ENCODE measurements at places on chromosomes 16 and 17.
A peak's percentile ranks its signal among the peaks of the same experiment; 100 is the strongest.

- DNase-seq: no peak
Measured at GRCh38 chr16:81442220-81442915, 2.2 kb upstream of the CMIP start.

DNA sequence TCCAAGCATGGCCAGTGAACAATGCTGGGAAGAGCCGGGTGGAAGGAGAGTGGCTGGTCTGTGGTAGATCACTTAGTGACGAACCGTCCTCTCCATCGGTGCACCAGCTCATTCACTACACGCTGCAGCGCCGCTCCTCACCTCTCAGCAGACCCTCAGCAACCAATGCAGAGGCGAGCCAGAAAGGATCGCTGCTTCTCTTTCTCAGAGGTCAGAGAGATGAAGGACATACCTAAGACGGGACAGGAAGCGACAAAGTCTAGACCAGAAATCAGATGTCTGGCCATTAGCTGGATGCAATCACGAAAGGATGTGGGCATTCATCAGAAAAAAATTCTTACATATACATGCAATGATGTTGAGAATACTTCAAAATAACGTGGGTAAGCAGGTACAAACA, 26.9 kb downstream of the NSMCE1 start:
- DNase-seq: no peak

GRCh38 chr16:56626685-56627084, 1.1 kb downstream of the MT1E start:
- no peak for DNase-seq

DNA sequence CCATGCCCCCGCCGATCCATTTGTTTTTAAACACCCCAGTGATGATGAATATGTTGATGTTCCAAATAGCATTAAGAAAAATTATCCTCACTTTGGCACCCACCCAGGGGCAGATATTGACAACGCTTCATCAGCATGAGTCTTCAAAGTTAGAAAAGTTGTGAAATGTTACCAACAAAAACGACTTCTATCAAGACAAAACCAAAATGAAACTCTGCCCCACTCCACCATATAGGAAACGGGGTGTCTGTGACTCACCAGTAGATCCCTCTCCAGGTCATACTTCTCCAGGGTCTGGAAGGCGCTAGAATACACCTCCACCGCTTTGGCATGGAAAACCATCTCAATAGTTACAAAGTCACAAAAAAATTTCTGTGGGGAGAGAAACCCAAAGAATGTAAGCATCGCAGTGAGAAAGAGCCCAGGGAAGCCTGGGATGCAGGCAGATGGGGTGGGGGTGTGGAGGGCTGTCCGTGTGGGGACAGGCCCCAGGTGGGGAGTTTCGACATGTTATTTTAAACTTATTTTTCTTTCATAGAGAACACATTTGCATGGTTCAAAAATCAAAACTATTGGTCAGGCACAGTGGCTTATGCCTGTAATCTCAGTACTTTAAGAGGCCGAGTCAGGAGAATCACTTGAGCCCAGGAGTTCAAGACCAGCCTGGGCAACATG, 10.2 kb downstream of the CIBAR2 start:
- DNase-seq: no peak

GRCh38 chr16:54366943-54367342, 80.4 kb upstream of the IRX3 start:
- no peak for DNase-seq

DNA sequence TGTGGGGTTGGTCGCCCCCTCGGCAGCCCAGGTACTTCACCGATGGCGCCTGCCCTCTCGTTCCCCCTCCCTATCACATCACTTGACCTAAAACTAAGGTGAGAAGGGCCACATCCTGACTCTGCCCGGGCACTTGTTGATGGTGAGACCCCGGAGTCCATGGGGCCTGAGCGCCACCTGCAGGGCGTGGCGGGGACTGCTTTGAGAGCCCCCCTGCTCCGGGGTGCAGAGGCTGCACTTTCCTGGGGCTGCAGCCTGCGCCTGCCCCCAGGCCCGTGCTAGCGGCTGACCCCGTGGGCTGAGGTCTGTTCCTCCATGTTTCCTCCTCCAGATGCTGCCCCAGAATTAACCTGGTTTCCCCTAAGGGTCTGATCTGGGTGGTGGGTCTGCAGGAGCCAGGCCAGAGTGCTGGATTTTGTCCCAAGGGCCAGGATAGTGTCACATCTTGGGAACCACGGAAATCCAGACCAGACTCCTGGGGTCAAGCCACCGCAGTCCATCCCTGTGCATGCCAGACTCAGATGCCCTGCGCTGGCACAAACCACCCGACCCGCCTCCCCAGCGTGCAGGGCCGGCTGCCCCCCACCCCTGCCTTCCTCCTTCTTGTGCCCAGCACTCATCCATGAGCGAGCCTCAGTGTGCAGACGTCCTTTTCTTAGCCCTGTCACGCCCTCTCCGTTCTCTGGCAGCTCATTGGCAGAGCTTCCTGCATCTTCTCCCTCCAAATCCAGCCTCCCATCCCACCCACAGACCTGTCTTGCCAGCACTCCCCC, 2.7 kb downstream of the NDUFAF8 start:
- DNase-seq: peak; percentile 19

- no peak for DNase-seq
Measured at GRCh38 chr17:15782866-15783265, 50.8 kb downstream of the TBC1D26 start.

Measured in stimulated activated CD8-positive, alpha-beta memory T cell treated with anti-CD3 and anti-CD28 coated beads, Interleukin-2, amount 100 ng/mL, for 1 hour (primary cell).